Posterior cingulate gyrus (tissue), 11 donors: ENCODE measurements at places on chromosomes 4 and X.

GRCh38 chr4:70667740-70668535 lies 1.6 kb upstream of the JCHAIN start:
- no peak for DNase-seq

DNA sequence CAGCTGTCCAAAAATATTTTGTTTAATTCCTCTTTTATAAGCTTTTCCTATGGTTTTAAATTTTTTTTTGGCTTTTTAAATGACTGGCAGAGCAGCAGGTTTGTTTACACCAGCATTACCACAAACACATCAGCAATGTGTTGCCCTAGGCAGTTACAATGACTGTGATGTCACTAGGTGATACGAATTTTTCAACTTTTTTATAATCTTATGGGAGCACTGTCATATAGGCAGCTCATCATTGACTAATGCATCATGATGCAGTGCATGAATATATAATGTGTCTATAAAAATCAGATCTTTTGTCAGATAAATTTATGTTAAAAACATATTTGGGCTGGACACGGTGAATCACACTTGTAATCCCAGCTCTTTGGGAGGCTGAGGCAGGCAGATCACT lies 231.6 kb upstream of the SLIT2 start:
- DNase-seq: no peak

GRCh38 chr4:76752861-76753501 lies 145.0 kb downstream of the SOWAHB start:
- DNase-seq: no peak

DNA sequence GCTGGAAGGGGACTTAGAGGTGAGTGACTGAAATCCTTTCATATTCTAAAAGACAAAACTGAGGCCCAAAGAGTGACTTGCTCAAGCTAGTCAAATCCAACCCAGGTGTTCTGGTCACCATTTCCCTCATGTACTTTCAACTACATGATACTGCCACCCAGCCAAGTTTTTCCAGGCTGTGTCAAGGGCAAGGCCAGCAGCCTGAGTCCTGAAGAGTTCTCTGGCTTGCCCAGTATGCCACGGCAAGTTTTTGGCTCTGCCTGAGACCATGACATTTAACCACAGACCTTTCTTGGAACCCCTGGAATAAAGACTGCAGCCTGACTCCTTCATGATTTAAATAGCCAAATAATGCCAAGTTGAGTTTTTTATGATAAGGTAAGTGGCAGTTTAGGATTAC lies 10.7 kb upstream of the TMEM164 start:
- no peak for DNase-seq

DNA sequence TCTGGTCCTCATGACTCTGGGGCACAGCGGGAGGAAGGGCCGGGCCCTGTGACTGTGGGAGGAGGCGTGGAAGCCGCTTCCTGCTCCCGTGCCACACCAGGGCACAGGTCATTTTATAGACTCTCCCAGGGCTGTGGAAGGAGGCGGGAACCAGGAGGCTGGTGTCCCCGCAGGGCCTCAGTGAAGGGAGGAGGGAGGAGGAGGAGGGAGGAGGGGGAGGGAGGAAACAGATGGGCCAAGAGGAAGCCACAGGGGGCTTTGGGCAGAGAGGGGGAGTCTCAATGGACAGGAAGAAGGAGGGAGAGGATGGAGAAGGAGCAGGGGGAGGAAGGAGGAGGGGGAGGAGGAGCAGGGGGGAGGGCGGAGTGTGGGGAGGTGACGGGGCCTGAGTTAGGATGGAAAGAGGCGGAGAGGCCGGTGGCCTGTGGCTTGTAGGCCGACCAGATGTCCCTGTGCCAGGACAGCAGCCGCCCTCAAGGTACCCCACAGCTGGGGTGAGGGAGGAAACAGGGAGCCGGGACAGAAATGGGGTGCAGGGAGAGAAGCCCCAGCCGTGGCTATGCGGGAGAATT lies 6.2 kb upstream of the PLCXD1 start:
- DNase-seq: peak; percentile 54

GRCh38 chr4:8328866-8329559 lies 59.5 kb downstream of the HTRA3 start:
- DNase-seq: peak; percentile 39

DNA sequence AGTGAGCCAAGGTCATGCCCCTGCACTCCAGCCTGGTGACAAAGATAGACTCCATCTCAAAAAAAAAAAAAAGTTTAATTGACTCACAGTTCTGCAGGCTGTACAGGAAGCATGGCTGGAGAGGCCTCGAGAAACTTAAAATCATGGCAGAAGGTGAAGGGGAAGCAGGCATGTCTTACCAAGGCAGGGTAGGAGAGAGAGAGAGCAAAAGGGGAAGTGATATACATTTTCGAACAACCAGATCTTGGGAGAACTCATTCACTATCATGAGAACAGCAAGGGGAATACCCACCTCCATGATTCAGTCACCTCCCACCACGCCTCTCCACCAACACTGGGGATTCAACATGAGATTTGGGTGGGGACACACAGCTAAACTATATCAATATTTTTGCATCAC lies 315.2 kb upstream of the HTR2C start:
- DNase-seq: no peak

DNA sequence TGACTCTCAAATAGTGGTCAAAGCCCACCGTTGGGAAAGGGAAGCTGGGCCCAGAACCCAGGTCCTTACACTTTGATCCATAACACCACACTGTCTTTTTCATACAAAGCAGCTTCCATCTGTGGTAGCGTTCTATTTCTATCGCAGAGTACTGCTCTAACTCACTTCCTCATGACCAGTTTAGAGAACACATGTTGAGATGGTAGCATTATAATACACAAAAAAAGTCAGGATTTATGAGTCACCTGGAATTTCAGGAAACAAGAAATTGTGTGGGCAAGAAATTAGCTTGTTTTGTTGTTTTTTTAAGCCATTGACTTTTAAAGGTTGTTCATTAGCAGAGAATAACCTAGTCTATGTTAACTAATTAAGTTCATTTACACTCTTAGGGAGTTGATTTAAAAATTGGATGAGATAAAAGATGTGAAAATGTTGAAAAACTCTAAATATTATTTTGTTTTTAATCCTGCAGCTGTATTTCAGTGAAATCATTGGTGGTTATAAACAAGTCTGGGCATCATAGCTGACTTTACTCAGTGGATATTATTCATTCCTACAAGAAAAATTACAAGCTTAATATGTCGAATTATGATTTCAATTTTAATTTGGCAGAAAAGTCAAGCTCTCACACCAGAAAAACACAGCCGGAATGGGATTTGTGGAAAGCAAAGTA lies 1011.1 kb upstream of the HS3ST1 start:
- DNase-seq: no peak

DNA sequence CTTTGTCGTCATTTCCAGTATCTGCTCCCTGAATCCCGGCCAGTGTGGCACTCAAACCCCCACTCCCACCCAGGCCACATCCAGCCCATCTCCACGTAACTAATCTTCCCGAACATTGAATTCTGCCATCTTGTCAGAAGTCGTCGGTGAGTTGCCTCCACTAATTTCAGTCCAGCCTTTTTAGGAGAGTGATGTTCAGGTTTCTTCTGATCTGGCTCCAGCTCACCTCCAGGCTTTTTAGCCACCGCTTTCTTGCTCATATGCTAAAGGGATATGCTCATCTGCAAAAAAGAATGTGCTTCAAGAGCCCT lies 1.3 kb downstream of the TMEM165 start:
- no peak for DNase-seq

DNA sequence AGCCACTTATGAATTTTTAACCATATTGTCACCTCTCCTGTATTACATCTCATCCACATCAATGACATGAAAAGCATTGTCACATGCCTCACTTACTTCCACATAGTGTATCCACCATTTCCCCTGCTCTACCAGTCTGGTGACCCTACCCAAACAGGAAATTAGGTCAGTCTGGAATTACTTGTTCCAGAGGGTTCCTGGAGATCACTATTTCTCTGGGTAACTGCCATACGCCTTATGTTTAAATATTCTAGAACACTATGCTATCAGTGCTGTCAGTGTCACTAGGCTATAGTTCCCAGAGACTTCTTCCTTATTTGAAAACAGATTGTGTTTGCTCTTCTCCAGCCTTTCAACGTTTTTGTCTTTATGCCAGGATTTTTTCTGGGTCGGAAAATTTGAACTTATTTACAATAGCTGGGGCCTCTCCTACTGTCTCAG lies 15.0 kb downstream of the SRPX2 start:
- DNase-seq: no peak

- DNase-seq: no peak
These were observed 64.9 kb upstream of the DYNLT3 start for GRCh38 chrX:37912304-37912703.

DNA sequence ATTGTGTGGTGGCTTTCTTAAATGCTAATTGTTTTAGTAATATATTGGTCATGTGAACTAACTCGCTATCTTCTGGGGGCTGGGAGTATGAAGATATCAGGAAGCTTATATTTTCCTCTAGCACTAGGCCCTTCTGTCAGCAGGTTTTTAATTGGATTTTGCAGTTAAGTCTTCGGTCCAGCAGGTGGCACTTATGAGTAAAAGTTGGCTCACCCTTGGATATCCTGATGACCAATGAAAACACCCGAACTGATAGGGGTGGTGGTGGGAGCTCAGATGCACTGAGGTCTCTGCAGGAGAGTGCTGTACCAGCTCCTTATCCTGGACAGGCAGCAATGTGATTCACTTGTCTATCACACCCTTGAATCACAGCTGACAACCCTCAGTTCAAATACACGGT lies 1365.8 kb upstream of the DIAPH2 start:
- no peak for DNase-seq

- no peak for DNase-seq
These were observed 238.8 kb upstream of the GRIA3 start for GRCh38 chrX:122945328-122945727.

DNA sequence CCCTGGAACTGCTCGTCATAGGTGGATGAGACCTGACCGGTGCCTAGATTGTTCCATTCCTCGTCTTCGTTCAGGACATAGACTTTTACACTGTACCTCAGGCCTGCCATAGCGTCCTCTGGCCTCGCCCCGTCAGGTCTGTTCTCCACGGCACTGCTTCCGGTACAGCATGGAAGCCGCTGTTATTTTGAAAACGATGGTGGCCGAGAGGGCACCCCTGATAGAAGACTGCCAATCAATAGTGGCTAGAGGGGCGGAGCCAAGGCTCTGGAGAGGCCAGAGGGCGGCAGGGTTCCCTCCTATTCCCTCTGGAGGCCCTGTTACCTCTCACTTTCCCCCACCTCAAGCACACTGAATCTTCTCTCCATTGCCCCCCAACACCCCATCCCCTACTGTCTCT lies at the start of gene PPP4R3C:
Gene PPP4R3C (minus strand): TSS at position 155 of the 400 bp plus-strand sequence. CDS start 45 bp downstream, at position 110.
- DNase-seq: no peak

DNA sequence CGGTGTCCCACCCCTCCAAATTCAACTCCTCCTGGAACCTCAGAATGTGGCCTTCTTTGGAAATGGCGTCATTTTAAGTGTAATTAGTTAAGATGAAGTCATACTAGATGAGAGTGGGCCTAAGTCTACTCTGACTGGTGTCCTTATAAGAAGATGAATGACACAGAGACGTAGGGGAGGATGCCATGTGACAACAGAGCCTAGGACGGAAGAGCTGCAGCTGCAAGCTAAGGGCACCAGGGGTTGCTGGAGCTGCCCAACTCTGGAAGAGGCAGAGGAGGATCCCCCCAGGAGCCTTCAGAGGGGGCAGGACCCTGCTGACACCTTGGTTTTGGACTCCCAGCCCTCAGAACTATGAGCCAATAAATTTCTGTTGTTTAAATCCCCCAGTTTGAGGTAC lies 115.1 kb downstream of the STK32B start:
- no peak for DNase-seq

DNA sequence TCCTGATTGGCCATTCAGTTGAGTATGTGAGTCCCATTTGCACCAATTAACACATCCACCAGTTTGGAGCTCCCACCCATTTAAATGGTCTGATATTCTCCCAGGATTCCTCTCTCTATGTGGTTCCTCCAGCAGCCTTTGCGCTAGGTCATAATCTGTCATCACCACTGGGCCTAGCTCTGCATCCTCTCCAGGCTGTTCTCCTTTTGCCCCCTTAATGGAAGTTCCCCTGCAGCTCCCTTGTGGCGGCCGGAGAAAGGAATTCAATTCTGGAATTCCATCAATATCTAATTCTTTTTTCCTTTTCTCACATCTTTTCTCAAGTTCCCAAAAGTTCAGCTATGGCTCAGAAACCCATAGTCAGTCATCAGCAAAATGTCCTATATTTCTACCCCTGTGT lies 2184.4 kb upstream of the AGA start:
- DNase-seq: no peak

DNA sequence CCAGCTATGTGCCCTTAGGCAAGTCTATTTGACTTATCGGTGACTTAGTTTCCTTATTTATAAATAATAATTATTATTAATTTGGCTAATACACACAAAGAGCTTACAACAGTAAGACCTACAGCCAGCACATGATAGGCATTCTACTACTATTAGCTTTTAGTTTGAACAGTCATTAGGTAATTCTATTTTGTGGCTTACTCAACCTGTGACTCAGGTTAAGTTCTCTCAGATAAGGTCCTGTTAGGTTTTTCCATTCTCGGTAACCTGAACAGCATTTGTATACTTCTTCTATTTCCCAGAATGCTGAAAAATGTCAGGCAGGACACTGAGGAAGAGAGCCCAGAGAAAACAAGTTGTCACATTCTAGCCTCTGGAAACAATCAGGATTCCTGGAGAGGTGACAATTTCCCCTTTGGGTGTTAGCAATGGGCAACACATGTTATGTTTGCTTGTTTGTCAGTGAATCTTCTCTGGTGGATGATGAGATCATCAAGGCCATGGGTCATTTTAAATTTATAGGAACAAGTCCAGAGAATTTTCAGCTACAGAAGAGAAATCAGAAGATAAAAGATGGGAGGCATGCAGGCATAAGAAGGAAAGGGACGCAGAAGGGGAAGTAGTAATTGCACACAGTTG lies 2144.7 kb downstream of the PCDH7 start:
- no peak for DNase-seq

GRCh38 chr4:146310319-146311021 lies 96.1 kb downstream of the REELD1 start:
- DNase-seq: no peak

GRCh38 chrX:68941385-68941952 lies 112.6 kb downstream of the EFNB1 start:
- no peak for DNase-seq

DNA sequence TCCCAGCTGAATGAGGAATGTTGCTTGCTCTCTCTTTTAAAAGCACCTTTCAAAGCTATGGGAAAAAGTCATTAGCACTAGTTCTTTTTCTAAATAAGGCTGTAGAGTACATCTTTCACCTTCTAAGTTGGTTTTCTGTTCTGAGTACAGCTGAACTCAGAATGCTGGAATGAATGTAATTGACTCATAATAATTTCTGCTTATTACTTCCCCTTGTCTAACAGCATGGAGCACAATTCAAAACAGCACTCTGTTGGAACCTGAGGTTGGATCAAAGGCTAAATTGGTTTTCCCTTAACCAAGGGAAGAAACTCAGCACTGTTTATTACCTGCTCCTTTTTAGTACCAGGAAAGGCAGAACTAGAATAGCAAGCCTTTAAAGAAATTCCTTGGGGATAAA lies 33.5 kb upstream of the CYP2U1 start:
- no peak for DNase-seq

DNA sequence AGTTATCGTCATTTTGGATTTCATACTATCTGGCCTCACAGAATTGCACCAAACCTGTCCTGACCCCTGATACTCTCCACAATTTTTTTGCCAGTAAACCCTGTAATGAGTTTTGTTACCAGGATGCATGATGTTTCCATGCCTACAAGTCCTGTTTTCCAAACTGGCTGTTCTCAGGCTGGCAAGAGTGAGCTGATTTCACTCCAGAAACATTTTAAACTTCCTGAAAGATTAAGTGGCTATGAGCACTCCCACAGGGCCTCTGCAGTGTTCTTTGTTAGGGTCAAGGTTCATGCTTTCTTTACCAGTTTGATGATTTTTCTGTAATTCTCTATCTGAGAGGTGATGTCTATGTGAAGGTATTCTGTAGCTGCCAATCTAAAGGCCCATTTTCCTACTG lies 31.7 kb upstream of the PDLIM3 start:
- DNase-seq: no peak
